ENCODE measurements at places on chromosomes 3 and 15. TPM values are rescaled to one million over a fixed set of nuclear protein-coding genes. Genes with fewer than 3 reads are reported as not detected.

The CFAP100 gene
- not detected for total RNA-seq

- no peaks in the 10 kb centered on the region for H3K4me1 ChIP-seq
- DNase-seq = no peak
- H3K27me3 ChIP-seq = no peaks in the 10 kb centered on the region
- no peaks in the 10 kb centered on the region for H3K36me3 ChIP-seq
- H3K27ac ChIP-seq = no peak overlapping the region
Measured at GRCh38 chr15:69585937-69586336, 133.3 kb downstream of the RPLP1 start.

- no peak overlapping the region for H3K4me3 ChIP-seq
- H3K36me3 ChIP-seq = no peaks in the 10 kb centered on the region
- H3K27me3 ChIP-seq = no peaks in the 10 kb centered on the region
- H3K4me1 ChIP-seq = no peaks in the 10 kb centered on the region
Measured at GRCh38 chr3:3744826-3745225, 54.4 kb upstream of the LRRN1 start.

- no peak for DNase-seq
- no peak overlapping the region for H3K4me3 ChIP-seq
- peaks cover 43% of the 10 kb centered on the region for H3K4me1 ChIP-seq
- no peaks in the 10 kb centered on the region for H3K36me3 ChIP-seq
- H3K27ac ChIP-seq = no peak overlapping the region
- H3K27me3 ChIP-seq = no peaks in the 10 kb centered on the region
Measured at GRCh38 chr15:101244889-101245668, 6.8 kb downstream of the CHSY1 start.

The IL17RD gene
- 16.8 TPM for total RNA-seq

DNA sequence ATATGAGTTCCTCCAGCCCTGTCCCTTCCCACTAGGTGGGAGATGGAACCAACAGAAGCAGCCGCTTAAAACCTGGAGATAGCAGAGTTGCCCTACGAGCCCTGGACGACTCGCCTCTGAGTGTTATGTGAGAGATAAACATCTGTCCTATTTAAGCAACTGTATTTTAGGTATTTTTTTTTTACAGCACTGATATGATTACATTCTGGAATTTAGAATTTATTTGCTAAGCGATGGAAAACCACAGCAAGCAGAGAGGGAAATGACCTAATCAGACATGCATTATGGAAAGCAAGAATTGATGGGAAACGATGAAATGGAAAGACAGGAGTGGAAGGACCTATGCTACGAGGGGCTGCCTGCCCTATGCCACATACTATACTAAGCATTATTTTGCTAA, 379.0 kb upstream of the IL12A start:
- H3K27ac ChIP-seq = no peak overlapping the region
- H3K4me3 ChIP-seq = no peak overlapping the region
- no peaks in the 10 kb centered on the region for H3K27me3 ChIP-seq
- H3K36me3 ChIP-seq = no peaks in the 10 kb centered on the region

DNA sequence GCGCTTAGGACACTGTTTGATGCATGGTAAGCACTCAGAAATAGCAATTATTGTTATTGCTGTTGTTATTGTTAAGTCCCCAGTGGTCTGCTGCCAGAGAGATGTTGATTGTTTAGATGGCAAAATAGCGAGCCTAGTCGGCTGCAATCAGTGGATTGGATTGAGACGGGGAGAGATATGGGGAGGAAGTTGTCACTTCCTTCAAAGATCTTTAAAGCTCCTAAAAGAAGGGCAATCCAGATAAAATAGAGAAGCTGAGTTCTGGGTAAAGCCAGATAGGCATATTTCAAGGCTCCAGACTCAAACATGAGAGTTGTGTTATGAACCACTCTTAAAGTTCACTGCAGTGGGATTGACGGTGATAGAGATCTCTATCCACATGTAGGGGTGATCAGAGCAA, 64.5 kb downstream of the RYR3 start:
- H3K4me3 ChIP-seq = no peak overlapping the region
- no peaks in the 10 kb centered on the region for H3K36me3 ChIP-seq
- no peak overlapping the region for H3K27ac ChIP-seq
- H3K27me3 ChIP-seq = no peaks in the 10 kb centered on the region
- DNase-seq = no peak
- H3K4me1 ChIP-seq = no peaks in the 10 kb centered on the region

The SLC28A1 gene
- total RNA-seq = not detected

DNA sequence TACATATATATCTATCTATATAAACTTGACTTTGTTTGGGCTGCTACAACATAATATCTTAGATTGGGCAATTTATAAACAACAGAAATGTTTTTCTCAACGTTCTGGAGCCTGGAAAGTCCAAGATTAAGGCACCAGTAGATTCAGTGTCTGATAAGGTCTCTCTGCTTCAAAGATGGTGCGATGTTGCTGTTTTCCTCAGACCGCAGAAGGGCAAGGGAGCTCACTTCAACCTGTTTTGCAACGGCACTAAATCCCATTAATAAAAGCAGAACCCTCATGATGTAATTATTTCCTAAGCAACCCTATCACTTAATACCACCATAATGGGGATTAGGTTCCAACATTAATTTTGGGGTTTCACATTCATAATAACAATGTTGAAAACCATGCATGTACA, 1134.8 kb downstream of the NSUN3 start:
- H3K4me1 ChIP-seq = no peaks in the 10 kb centered on the region
- H3K4me3 ChIP-seq = no peak overlapping the region
- H3K36me3 ChIP-seq = no peaks in the 10 kb centered on the region

- H3K27me3 ChIP-seq = no peaks in the 10 kb centered on the region
- H3K4me1 ChIP-seq = no peaks in the 10 kb centered on the region
- H3K27ac ChIP-seq = no peak overlapping the region
- no peaks in the 10 kb centered on the region for H3K36me3 ChIP-seq
Measured at GRCh38 chr3:17473761-17474160, 268.7 kb downstream of the TBC1D5 start.

The GRK7 gene
- not detected for total RNA-seq

DNA sequence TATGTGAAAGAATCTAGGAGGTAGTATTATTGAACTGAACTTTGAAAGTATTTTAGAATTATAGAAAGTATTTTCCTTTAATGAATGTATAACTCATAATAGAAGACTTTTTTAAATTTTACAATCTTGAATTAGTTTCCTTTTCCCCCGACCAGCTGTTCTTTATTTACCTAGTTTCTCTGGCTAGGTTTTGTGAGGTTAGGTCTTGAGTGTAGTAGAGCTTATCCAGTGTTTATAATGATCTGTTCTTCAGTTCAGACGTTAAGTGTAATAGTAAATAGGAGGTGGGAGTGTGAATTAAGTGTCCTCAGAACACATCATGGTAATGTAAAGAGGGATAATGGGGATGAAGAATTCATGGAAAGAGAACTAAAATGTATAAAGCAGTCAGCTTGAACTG, 93.8 kb downstream of the MYRIP start:
- H3K4me3 ChIP-seq = no peak overlapping the region
- H3K4me1 ChIP-seq = no peaks in the 10 kb centered on the region
- H3K27ac ChIP-seq = no peak overlapping the region
- H3K36me3 ChIP-seq = no peaks in the 10 kb centered on the region

The KLHL6 gene
- total RNA-seq = 0.82 TPM

GRCh38 chr3:4997946-4998345, 18.7 kb downstream of the BHLHE40 start:
- DNase-seq = peak; percentile 18
- no peaks in the 10 kb centered on the region for H3K36me3 ChIP-seq
- peaks cover 8% of the 10 kb centered on the region for H3K4me1 ChIP-seq
- H3K27me3 ChIP-seq = no peaks in the 10 kb centered on the region

- peaks cover 54% of the 10 kb centered on the region for H3K4me1 ChIP-seq
- H3K36me3 ChIP-seq = no peaks in the 10 kb centered on the region
- no peak for DNase-seq
- peak overlapping the region; percentile 88 for H3K27ac ChIP-seq
- no peaks in the 10 kb centered on the region for H3K27me3 ChIP-seq
- H3K4me3 ChIP-seq = no peak overlapping the region
Measured at GRCh38 chr3:71140477-71140876, 443.1 kb downstream of the FOXP1 start.

The TMEM158 gene
- total RNA-seq = 9.9 TPM

DNA sequence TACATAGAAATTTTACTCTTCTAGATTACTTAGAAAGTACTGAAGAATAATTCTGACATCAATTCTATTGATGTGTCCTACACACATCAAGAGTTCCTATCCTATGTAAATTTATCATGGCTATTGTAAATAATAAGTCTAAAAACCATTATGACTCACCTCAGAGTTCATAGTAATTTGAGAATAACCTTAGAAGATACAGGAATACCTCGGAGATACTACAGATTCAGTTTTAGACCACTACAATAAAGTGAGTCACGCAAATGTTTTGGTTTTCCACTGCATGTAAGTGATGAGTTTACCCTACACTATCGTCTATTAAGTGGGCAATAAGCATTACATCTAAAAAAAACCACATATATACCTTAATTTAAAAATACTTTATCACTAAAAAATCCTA, 74.8 kb downstream of the NR1I2 start:
- no peak overlapping the region for H3K27ac ChIP-seq
- H3K36me3 ChIP-seq = peaks cover 6% of the 10 kb centered on the region
- no peaks in the 10 kb centered on the region for H3K4me1 ChIP-seq
- H3K4me3 ChIP-seq = no peak overlapping the region

- H3K4me1 ChIP-seq = no peaks in the 10 kb centered on the region
- H3K4me3 ChIP-seq = no peak overlapping the region
- H3K27ac ChIP-seq = no peak overlapping the region
- DNase-seq = no peak
Measured at GRCh38 chr15:61828860-61829513, 231.3 kb downstream of the VPS13C start.

The C2CD4B gene
- 4.6 TPM for total RNA-seq

- H3K27ac ChIP-seq = no peak overlapping the region
- H3K4me1 ChIP-seq = peaks cover 22% of the 10 kb centered on the region
- H3K27me3 ChIP-seq = no peaks in the 10 kb centered on the region
- DNase-seq = no peak
- no peak overlapping the region for H3K4me3 ChIP-seq
Measured at GRCh38 chr3:65130782-65131181, 443.0 kb upstream of the ADAMTS9 start.

The AMT gene
- 4.9 TPM for total RNA-seq

DNA sequence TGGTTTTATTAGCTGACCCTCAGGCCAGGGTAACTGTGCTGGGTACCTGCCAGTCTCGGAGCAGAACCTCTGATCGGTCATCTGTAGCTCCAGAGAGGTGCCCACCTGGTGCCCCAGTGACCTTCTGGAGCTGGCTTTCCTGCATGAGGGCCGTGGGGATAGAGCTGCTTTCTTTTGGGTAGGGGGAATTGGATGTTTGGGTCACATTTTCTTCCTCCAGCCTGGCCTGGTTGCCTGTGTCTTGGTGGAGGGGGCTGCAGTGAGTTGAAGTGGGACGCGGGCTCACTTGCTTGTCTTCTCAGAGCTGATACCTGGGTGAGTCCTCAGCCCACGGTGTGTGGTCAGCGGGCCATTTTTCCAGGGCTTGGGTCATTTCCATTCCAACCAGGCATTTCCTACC, 2.6 kb downstream of the ZNF710 start:
- DNase-seq = peak; percentile 45
- H3K4me1 ChIP-seq = no peaks in the 10 kb centered on the region
- H3K4me3 ChIP-seq = no peak overlapping the region
- no peaks in the 10 kb centered on the region for H3K36me3 ChIP-seq

- H3K4me1 ChIP-seq = no peaks in the 10 kb centered on the region
- H3K27ac ChIP-seq = no peak overlapping the region
- no peaks in the 10 kb centered on the region for H3K36me3 ChIP-seq
- DNase-seq = no peak
Measured at GRCh38 chr15:62241135-62241770, 76.2 kb upstream of the C2CD4B start.

All from sigmoid colon (tissue), 7 donors.